ENCODE measurements at places on chromosomes 3 and 15.

DNA sequence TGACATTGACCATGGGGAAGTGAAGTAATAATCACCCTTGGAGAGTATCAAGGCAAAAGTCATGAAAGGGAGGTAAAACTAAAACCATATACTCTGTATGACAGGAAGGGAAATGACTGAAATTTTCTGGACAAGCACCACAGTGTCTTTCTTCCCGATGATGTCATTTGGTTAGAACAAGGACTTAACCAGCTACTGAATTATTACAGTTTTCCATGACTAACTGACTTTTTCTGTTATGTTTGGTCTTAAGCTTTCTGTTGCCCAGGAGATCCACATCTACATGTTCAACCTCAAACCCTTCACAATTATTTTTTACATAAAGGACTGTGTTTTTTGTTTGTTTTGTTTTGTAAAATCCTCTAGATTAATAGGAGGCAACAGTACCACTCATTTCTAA, 191.9 kb upstream of the IL12A start:
- no peak for DNase-seq

DNA sequence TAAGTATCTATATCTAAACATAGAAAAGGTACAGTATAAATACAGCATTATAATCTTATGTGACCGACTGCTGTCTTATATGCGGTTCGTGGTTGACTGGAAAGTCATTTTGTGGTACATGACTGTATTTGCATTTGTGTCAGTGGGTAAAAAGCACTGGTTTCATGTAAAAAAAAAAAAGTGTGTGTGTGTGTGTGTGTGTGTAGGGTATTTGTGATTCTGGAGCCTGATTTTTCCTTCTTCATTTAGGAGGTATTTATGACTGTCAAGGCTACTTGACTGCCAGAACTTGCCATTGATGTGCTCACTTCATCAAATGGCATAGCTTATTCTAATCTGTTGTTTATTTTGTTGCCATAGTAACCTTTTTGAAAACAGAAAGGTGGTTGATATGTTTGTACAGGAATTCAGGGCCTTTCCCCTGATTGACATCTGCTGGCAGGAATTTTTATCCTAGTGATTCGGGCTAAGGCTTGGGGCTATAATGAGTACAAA, 63.2 kb downstream of the AKAP13 start:
- DNase-seq = no peak

GRCh38 chr15:65399001-65399706, 21.4 kb upstream of the IGDCC3 start:
- DNase-seq = no peak

DNA sequence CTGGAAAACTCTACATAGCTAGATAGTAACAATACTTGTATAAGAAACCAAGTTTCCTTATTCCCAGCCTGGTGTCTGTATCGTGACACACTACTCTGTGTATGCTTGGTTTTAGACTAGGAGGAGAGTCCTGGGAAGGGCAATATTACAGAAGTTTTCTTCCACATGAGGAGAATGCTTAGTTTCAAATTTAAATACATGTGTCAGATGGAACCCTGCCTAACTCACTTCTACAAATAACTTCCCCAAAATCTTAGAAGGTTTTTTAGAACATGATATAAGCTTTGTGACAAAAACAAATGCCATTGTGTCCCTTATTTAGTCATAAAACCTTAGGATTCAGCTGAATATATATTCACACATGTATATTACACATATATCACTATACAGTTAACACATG, 7.2 kb upstream of the IL20RB start:
- no peak for DNase-seq

GRCh38 chr3:122727766-122728165, 47.1 kb downstream of the PARP14 start:
- DNase-seq = no peak

DNA sequence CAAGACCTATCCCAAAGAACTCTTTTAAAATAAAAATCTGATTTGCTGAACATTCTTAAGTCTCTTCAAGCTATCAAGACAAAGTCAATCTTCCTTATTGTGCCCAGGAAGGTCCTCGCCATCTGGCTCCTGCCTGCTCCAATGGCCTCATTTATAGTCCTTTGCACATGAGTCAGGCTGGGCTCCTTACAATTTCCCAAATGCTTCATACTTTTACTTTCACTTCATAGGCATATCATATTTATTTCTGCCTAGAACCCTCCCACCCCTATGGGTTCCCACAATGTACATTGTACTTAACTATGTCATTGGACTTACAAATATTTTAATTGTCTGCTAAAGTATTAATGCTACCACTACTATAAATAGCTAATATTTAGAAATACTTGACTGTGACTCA, 9.1 kb downstream of the THRB start:
- no peak for DNase-seq

- no peak for DNase-seq
These were observed 201.2 kb downstream of the RPLP1 start for GRCh38 chr15:69653846-69654245.

DNA sequence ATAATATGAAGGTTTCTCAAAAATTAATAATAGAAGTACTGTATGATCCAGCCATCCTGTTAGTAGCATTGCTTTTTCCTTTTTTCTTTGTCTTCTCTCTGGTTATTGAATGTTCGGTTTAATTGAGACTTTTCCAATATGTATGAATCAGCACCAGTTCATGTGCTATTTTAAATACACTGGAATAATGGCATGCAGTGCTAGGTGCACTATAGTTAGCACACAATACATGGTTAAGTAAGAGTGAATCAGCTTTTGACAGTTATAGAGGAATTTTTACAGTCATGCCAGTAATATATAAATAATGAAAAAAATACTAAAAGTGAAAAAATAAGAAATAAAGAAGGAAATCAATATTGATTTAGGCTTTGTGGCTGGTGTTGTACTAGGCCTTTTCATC, 113.8 kb upstream of the STRIT1 start:
- no peak for DNase-seq

GRCh38 chr3:183306798-183307671, 54.0 kb downstream of the B3GNT5 start:
- DNase-seq = peak; percentile 10

- DNase-seq = no peak
These were observed 298.4 kb downstream of the KCNH8 start for GRCh38 chr3:19446687-19447086.

- DNase-seq = no peak
These were observed 371.7 kb upstream of the RGMA start for GRCh38 chr15:93460717-93461116.

GRCh38 chr15:67685008-67685599, 140.2 kb upstream of the SKOR1 start:
- no peak for DNase-seq

GRCh38 chr15:72065801-72066200, 52.1 kb downstream of the MYO9A start:
- no peak for DNase-seq

DNA sequence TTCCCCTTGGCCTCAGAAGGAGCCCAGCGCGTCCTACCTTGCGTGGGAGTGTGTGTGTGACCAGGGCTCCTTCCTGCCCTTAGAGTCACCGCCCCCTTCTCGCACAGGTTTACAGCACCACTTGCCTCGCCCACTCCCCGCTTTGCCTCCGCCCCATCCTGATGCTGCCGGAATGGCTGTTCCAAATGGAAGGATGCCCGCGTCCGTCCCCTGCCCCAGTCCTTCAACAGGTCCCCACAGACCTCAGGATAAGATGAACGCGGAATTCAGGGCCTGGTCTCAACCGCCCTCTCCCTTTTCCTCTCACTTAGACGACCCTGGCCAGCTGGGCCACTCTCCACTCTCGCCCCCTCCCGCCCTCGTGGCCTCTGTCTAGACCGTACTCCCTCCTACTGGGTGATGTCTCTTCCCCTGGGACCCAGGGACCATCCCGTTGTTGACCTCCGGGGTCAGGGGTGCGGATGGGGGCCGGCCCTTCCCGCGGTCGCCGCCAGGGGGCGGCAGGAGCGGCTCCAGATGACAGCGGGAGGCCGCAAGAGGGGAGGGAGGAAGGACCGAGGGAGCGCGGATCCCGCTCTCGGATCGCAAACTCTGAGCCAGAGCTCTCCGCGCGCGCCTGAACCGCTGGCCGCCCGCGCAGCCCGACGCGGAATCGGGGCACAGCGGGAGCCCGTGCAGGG, at the start of gene THSD4:
THSD4 (plus strand) TSS at position 585 of the 680 bp plus-strand sequence.
- DNase-seq = peak; percentile 23

- no peak for DNase-seq
These were observed 7.0 kb upstream of the USP4 start for GRCh38 chr3:49346797-49347251.

- DNase-seq = no peak
These were observed 1014.7 kb upstream of the CFAP20DC start for GRCh38 chr3:60064210-60065178.

GRCh38 chr15:92579931-92580470, 75.6 kb downstream of the FAM174B start:
- DNase-seq = no peak

DNA sequence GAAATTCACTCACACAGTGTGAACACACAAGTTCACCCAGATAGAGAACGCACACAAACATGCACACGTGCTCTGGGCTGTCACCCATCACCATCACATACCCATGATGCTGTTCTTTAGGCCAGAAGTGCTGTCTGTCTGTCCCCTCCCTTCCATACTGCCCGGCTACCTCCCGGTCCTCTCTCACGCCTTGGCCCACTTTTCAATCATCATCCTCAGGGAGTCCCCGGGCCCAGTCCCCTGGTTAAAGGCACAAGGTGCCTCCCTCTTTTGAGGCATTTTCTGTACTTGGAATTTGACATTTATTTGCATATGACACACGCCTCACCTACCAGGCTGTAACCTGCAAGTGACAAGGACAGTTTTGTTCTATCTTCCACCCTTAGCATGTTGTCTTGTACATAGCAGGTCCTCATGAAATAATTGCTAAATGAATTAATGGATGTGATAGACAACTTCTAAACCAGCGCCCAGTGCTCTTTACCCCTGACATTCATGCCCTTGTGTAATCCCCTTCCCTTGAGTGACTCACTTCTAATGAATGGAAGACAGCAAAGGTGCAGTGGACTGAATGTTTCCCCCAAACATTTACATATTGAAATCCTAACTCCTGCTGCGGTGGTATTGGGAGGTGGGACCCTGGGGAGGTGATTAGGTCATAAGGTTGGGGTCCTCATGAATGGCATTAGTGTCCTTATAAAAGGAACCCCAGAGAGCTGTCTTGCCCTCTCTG, 73.9 kb upstream of the ADPGK start:
- no peak for DNase-seq

- DNase-seq = no peak
These were observed 151.5 kb upstream of the BFSP2 start for GRCh38 chr3:133248389-133248788.

GRCh38 chr3:64799606-64800005, 111.8 kb upstream of the ADAMTS9 start:
- DNase-seq = no peak
